ENCODE measurements at places on chromosomes 13 and 19. TPM values are rescaled to one million over a fixed set of nuclear protein-coding genes. Genes with fewer than 3 reads are reported as not detected.
A peak's percentile ranks its signal among the peaks of the same experiment; 100 is the strongest.

PGLYRP1 gene
- total RNA-seq = 4.3 TPM

PRTN3 gene
- total RNA-seq = 25.2 TPM

CLEC17A gene
- total RNA-seq = 1.2 TPM

RNF113B gene
- total RNA-seq = not detected

ZNF529 gene
- 9.0 TPM for total RNA-seq

ZNF667 gene
- 3.8 TPM for total RNA-seq

CYP2A6 gene
- total RNA-seq = 0.09 TPM

KLK11 gene
- 1.9 TPM for total RNA-seq

CFAP97D2 gene
- total RNA-seq = 0.66 TPM

MAP1S gene
- total RNA-seq = 8.5 TPM

ADPRHL1 gene
- total RNA-seq = 1.2 TPM

CYP4F12 gene
- 1.4 TPM for total RNA-seq

PROZ gene
- 0.05 TPM for total RNA-seq

PLPP2 gene
- total RNA-seq = 2.6 TPM

- H3K27me3 ChIP-seq = no peaks in the 10 kb centered on the region
- no peaks in the 10 kb centered on the region for H3K4me1 ChIP-seq
- H3K4me3 ChIP-seq = no peak overlapping the region
- no peak for DNase-seq
- H3K27ac ChIP-seq = no peak overlapping the region
Measured at GRCh38 chr19:51480590-51480989, 2.3 kb downstream of the CEACAM18 start.

- peaks cover 43% of the 10 kb centered on the region for H3K4me1 ChIP-seq
- peak overlapping the region; percentile 79 for H3K4me3 ChIP-seq
- no peak for DNase-seq
- peaks cover 24% of the 10 kb centered on the region for H3K36me3 ChIP-seq
- H3K27me3 ChIP-seq = no peaks in the 10 kb centered on the region
Measured at GRCh38 chr19:41309180-41310032, 566 bp upstream of the CCDC97 start.

DNA sequence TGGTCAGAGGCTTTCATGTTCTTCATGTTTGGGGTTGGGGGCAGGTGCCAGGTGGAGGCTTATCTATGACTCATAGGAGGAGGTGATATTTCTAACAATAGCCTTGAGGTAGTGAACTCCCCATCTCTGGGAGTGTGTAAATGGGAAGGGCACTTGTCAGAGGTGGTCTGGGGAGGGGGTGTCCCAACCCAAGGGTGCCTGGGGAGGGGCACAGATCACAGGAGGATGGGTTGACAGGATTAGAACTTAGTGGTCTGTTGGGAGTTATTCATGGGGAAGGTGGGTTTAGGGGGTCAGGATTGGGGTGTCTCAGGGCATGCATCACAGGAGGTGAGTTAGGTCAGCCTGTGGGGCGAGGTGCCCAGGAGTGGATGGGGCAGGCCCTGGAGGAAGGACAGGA lies 1.6 kb downstream of the ACTL9 start:
- H3K36me3 ChIP-seq = no peaks in the 10 kb centered on the region
- no peak overlapping the region for H3K27ac ChIP-seq
- DNase-seq = no peak
- no peaks in the 10 kb centered on the region for H3K27me3 ChIP-seq
- H3K4me3 ChIP-seq = no peak overlapping the region

DNA sequence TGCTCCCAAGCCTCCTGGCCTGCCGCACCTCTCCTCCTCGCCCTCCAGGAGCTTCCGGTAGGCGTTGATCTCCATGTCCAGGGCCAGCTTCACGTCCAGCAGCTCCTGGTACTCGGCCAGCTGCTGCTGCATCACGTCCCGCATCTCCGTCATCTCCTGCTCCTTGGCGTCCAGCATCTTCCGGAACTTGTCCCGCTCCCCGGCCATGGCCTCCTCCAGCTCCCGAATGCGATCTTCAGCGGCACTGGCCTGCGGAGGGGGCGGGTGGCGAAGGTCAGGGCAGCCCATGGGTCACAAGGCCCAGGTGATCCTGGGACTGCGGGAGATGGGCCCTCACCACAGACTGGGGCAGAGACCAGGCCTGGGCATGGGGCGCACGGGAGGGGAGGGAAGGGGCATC lies 6.9 kb upstream of the TIMM13 start:
- no peaks in the 10 kb centered on the region for H3K27me3 ChIP-seq
- H3K27ac ChIP-seq = no peak overlapping the region
- H3K4me3 ChIP-seq = no peak overlapping the region
- DNase-seq = no peak
- H3K36me3 ChIP-seq = peaks cover 74% of the 10 kb centered on the region
- H3K4me1 ChIP-seq = no peaks in the 10 kb centered on the region

DNA sequence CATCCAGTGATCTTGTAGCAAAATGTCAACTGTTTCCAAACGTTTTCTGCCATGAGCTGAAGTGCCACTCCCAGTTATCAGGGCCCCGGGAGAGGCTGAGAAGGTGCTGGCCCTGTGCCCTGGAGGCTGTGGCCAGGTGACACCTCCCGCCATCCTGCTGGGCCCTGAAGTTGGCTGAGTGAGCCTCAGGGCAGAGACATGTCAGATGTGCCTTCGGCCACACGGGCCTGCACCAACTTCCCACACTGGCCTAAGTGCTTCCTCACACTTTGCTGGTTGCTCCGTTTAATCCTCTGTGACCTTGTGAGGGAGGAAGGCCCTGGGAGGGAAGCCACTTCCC lies 4.8 kb downstream of the ADPRHL1 start:
- peaks cover 65% of the 10 kb centered on the region for H3K4me1 ChIP-seq
- DNase-seq = no peak
- peaks cover 5% of the 10 kb centered on the region for H3K36me3 ChIP-seq
- H3K27me3 ChIP-seq = no peaks in the 10 kb centered on the region

DNA sequence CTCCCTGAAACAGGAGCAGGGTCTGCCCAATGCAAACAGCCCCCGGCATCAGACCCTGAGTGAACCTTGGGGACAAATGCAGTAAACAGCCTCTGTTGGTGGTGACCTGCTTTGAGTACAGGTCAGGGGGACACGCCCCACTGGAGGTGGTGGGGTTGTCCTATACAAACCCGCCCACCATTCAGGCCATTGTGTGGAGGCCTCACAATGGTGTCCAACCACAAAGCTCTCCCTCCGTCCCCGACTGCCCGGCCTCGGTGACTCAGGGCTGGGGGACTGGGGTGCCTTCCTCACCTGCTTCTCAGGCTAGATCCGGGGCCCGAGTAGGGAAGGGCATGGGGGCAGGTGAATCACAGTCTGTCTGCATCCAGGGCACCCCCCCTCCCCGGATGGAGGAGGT lies 1.5 kb downstream of the MUC16 start:
- H3K27me3 ChIP-seq = no peaks in the 10 kb centered on the region
- H3K36me3 ChIP-seq = no peaks in the 10 kb centered on the region
- no peak for DNase-seq
- no peak overlapping the region for H3K4me3 ChIP-seq
- no peak overlapping the region for H3K27ac ChIP-seq

DNA sequence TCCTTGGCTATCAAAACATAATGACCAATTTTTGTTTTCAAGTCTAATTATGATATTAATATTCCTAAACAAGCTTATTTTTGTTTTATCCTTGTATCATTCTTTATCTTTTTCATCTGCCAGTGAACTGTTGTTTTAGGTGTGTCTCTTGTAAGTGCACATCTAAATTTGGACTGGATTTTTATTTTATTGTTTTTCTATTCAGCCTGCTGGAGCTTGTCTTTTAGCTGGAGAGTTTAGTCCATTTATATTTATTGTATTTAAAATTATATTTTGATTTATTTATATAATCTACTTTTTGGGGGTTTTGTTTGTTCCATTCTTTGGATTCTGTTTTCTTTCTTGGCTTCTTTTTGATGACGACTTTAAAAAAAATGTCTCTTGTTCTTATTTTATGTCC lies 159.0 kb downstream of the PCCA start:
- H3K4me3 ChIP-seq = no peak overlapping the region
- DNase-seq = no peak
- H3K27ac ChIP-seq = no peak overlapping the region

DNA sequence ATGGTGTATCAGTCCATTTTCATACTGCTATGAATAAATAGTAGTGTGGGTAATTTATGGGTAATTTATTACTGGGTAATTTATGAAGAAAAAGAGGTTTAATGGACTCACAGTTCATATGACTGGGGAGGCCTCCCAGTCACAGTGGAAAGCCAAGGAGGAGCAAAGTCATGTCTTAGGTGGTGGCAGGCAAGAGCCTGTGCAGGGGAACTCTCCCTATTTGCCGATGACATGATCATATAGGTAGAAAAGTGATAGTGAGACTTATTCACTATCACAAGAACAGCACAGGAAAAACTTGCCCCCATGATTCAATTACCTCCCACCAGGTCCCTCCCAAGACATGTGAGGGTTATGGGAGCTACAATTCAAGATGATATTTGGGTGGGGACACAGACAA lies 1137.7 kb downstream of the UQCRFS1 start:
- DNase-seq = no peak
- H3K27me3 ChIP-seq = no peaks in the 10 kb centered on the region
- no peaks in the 10 kb centered on the region for H3K4me1 ChIP-seq
- H3K36me3 ChIP-seq = no peaks in the 10 kb centered on the region

GRCh38 chr13:42333613-42334328 lies 61.8 kb downstream of the AKAP11 start:
- peak; percentile 69 for DNase-seq
- H3K36me3 ChIP-seq = no peaks in the 10 kb centered on the region
- no peaks in the 10 kb centered on the region for H3K27me3 ChIP-seq
- H3K4me1 ChIP-seq = peaks cover 10% of the 10 kb centered on the region
- H3K27ac ChIP-seq = no peak overlapping the region
- no peak overlapping the region for H3K4me3 ChIP-seq

GRCh38 chr19:49421039-49421877 lies 2.0 kb downstream of the PTH2 start:
- H3K36me3 ChIP-seq = no peaks in the 10 kb centered on the region
- H3K27ac ChIP-seq = no peak overlapping the region
- H3K27me3 ChIP-seq = peaks cover 57% of the 10 kb centered on the region
- DNase-seq = no peak
- no peak overlapping the region for H3K4me3 ChIP-seq

- H3K27ac ChIP-seq = no peak overlapping the region
- no peak for DNase-seq
- H3K27me3 ChIP-seq = peaks cover 2% of the 10 kb centered on the region
- H3K4me1 ChIP-seq = no peaks in the 10 kb centered on the region
- H3K36me3 ChIP-seq = no peaks in the 10 kb centered on the region
Measured at GRCh38 chr13:98664924-98665637, 87.4 kb downstream of the SLC15A1 start.

DNA sequence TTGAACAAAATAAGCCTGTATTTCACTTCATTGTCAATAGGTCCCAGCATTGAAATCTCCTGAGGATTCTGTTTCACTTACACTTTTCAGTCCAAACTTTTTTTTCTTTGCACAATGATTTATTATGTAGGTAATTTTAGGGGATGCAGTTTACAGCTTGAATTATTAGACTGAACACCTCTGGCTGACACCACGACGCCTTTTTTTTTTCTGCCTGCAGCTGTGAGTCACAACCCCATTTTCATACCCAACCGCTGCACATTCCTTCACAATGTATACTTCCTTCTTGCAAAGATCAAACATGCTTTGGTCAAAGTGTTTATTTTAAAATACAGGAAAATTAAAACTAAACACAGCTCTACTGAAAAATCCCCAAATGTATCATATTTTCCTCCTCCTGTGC lies 11.4 kb downstream of the ZIC2 start:
- no peak overlapping the region for H3K27ac ChIP-seq
- no peak for DNase-seq
- peaks cover 100% of the 10 kb centered on the region for H3K27me3 ChIP-seq
- no peak overlapping the region for H3K4me3 ChIP-seq

- H3K4me1 ChIP-seq = peaks cover 26% of the 10 kb centered on the region
- peak overlapping the region; percentile 88 for H3K4me3 ChIP-seq
- no peak for DNase-seq
- H3K27me3 ChIP-seq = peaks cover 24% of the 10 kb centered on the region
Measured at GRCh38 chr13:46385946-46386345, 1.1 kb downstream of the RUBCNL start.

DNA sequence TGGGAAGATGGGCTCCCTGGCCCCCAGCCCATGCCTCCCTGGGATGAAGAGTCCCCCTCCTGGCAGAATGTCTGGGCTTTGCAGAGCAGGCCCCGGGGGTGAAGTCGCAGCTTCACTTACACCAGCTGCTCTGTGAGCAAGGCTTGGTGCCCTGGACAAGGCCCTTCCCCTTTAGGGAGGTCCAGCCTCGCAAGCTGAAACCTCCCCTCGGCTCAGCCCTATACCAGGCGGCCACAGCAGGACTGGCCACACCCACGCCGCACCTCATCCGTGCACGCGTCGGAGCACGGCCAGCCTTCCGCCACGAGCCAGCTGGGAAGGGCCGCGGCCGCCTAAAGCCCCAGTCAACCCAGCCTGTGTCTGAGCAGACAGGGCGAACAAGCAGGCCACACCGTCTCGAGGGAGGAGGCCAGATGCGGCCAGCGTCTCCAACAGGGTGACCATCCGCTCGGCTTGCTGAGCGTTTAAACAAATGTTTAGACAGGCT lies 83.2 kb upstream of the MCF2L start:
- H3K27ac ChIP-seq = no peak overlapping the region
- H3K4me1 ChIP-seq = no peaks in the 10 kb centered on the region
- peaks cover 8% of the 10 kb centered on the region for H3K36me3 ChIP-seq
- no peak overlapping the region for H3K4me3 ChIP-seq

DNA sequence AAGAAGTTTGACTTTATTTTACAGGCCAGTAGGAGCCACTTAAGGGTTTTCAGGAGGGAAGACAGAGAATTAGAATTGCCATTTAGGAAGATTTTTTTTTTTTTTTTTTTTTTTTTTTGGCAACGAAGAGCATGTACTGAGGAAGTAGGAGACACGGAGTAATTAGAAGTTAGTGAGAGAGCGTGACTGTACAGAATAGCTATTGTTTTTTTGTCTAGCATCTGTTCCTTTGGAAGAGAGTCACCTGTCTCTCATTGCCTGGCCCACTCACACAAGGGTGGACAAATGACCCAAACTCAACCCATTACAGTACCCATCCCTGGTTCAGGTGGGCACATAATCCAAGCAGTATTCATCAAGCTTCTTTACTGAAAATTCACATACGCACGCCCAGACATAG lies 166.7 kb downstream of the LACC1 start:
- H3K27ac ChIP-seq = no peak overlapping the region
- no peak for DNase-seq
- no peaks in the 10 kb centered on the region for H3K36me3 ChIP-seq
- H3K4me1 ChIP-seq = no peaks in the 10 kb centered on the region
- no peak overlapping the region for H3K4me3 ChIP-seq

All from thymus (tissue), 14 donors.